NCI-H2171 (cell line): ENCODE measurements at places on chromosomes 3 and 15.
A peak's percentile ranks its signal among the peaks of the same experiment; 100 is the strongest.

DNA sequence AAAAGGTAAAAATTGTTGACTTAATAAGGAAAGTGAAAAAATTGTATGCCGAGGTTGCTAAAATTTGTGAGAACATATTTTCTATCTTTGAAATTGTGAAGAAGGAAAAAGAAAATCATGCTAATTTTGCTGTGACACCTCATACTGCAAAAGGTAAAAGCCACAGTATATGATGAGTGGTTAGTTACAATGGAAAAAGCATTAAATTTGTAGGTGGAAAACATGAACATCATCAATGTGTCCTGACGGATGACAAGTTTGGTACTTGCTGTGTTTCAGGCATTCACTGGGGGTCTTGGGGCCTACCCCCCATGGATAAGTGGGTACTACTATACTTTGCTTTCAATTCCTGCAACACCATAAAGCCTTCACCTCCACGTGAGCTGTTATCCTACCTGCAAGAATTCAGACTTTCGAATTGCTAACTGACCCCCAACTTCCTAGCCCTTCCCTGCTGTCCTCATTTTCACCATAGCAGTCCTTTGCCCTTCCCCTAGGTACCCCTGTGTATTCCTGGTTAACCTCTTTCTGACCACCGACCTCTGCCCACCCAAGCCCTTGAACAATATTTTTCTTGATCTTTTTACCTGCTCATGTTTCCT, 62.4 kb downstream of the RAB7A start:
- DNase-seq, result no peak

DNA sequence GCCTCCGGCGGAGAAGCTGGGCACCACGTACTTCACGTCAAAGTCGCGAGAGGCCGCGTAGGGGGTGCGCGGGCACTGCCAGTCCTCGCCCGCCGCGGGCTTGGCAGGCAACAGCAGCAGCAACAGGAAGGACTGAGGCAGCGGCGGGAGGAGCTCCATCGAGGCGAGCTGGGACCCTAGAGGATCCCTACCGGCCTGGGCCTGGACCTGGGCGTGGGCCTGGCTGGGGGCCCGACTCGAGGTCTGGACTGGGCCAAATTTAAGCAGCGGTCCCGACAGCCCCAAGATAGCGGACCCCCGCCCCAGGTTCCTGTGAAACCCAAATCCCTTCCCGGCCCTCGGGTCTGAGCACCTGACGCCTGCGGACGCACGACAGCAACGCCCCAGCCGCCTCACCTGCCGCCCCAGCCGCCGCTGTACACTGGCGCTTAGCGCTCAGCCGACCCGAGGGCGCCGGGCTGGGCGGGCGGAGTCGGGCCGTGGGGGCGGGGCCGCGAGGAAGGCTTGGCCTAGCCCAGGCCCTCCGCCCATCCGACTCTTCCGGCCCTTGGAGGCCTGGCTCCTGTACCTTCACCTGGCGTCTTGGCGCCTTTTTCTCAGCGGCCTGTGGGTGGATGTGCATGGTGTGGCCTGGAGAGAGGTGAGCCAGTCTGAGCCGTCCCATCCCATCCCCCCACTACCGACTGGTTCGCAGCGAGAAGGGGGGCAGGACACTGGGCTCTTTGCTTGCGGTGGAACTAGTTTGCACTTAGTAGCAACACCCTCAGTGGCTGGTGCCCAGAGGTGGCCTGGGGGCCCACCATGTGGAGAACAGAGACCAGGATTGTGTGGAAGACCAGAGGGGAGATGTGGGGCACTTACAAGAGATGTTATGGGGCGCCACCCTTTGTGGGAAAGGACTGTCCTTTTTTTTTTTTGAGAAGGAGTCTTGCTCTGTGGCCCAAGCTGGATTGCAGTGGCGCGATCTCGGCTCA, at the start of gene MST1R:
TSS of gene MST1R (minus strand) at position 423 of the 974 bp plus-strand sequence. CDS start at position 159, 264 bp downstream.
- DNase-seq, result no peak

- no peak for DNase-seq
Observed at GRCh38 chr3:133362539-133362938, 37.3 kb upstream of the BFSP2 start.

GRCh38 chr15:55106155-55106554, 90.6 kb downstream of the RSL24D1 start:
- no peak for DNase-seq

- DNase-seq, result no peak
Observed at GRCh38 chr3:60423556-60423955, 827.7 kb downstream of the FHIT start.

GRCh38 chr3:191301017-191301416, 28.2 kb upstream of the CCDC50 start:
- DNase-seq, result no peak

DNA sequence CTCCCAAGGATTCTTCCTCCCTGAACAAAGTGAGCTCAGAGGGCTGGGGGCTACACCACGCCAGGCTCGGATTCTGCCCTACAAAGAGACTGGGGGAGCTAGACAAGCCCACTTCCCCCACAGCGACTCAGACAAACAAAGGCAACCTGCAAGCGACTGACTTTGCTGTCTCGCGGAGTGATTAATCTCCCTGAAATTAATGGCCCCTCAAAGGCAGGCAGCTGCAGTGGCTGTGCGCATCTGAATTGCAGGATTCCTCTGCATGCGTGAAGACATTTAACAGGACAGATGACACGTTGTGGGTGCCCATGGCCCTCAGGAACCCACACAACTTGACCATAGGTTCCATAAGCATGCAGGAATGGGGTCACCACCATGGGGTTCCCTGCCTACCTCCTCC, 18.4 kb downstream of the CTXND1 start:
- no peak for DNase-seq

DNA sequence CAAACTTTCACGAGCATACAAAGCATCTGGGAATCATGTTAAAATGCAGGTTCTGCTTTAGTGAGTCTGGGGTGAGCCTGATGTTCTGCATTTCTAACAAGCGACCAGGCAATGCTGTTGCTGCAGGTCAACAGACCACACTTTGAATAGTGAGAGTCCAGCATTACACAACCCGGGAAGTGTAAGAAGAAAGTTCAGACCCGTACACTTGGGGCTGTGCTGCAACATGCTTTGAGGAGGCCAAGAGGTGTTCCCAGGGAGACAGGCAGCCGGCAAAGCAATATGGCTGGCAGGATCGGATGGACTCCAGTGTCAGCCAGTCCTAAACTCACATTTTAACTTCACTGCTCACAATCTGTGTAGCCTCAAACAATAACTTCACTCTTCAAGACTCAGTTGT, 134.2 kb downstream of the LIPC start:
- DNase-seq, result no peak

GRCh38 chr3:77025471-77025870, 14.4 kb upstream of the ROBO2 start:
- no peak for DNase-seq

DNA sequence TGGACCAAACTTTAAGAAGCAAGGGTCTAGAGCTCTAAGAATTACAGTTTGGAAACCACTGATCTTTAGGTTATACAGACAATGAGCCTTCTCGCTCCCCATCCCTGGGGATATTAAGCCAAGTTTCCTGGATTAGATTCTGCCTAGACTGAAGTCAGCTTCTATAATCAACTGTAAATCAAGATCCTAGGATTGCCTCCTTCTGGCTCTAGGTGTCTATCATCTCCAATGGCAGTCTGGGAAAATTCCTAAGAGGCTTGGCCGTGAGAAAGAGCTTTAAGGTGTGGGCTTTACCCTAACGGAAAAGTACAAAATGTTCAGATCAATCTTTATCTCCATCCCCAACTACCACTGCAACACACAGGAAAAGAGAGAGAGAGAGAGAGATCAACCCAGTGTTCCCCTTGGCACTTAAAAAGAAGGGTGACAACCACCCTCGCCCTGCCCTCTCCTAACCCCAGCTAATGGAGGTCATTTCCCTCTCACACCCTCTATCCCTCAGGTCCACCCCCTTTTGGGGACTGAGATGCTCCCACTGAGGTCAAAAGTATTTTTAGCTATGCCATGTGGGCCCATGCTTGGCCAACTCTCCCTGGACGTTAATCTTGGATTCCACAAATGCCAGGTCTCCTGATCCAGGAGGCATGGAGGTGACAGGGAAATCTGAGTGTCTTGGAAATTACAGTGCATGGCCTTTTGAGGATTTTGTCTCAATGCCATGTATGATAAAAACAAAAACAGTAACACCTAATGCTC, 202.8 kb upstream of the BCL6 start:
- DNase-seq, result no peak

- DNase-seq, result peak; percentile 4
Observed at GRCh38 chr3:81581966-81582599, 179.4 kb downstream of the GBE1 start.

DNA sequence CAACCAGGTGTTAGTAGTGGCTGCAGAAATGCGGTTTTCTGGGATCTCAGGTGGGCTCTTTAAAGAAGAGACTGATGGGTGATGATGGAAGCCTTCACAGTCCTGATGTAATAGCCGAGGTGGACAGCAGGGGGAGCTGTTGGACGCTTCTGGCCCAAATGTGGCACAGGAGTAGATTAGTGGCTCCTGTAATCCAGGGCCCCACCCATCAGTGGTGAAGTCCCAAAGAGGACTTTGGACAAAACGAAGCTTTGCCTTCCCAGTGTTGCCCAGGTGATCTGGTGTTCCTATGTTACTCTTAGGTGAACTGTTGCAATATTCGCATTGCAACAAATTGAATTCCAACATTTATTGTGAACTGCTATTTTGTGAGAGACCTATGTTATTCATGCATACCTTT, 31.8 kb upstream of the MYZAP start:
- no peak for DNase-seq

DNA sequence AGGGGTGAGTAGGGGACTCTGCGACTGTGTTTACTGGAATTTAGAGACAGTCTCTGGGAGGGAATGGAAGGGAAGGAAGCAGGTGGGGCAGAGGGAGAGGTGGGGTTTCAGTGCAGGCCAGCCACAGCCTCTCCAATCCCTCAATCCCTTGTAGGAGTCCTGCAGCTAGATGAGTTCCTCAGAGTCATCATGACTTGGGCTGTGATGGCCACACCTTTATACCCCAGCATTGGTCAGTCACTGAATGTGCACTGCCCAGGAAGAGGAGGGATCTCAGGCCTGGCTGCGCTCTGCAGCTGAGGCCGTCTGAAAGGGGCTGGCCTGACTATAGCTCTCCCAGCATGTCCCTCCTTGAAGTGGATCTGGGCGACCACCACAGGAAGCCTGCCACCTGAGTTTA, 67.3 kb upstream of the GLCE start:
- no peak for DNase-seq

GRCh38 chr3:78176869-78177268, 1137.0 kb downstream of the ROBO2 start:
- no peak for DNase-seq

DNA sequence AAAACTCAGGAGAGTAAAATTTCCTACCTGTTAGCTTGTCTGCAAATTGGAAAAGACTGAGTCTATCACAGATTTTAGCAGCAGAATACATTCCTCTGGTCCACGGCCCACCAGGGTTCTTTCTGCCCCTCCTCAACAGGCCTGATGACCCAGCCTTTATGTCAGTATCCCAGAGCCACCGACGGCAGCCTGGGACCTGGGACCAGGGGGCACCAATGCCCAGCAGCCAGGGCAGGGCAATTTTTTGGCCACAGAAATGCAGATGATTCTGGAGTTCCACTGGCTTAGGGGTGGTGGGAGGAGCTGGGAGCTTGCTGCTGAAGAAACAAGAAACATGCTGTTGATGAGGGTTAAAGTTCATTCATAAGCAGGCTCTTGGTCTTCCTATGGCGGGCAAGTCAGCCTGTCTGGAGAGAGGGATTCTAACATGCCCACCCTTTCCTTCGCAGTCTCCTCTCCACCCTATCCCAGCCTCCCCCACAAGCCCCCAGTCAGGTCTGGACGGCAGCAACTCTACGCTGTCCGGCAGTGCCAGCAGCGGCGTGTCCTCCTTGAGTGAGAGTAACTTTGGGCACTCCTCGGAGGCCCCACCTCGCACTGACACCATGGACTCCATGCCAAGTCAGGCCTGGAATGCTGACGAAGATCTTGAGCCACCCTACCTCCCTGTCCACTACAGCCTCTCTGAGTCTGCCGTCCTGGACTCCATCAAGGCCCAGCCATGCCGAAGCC, 4.3 kb upstream of the MANF start:
- DNase-seq, result no peak

DNA sequence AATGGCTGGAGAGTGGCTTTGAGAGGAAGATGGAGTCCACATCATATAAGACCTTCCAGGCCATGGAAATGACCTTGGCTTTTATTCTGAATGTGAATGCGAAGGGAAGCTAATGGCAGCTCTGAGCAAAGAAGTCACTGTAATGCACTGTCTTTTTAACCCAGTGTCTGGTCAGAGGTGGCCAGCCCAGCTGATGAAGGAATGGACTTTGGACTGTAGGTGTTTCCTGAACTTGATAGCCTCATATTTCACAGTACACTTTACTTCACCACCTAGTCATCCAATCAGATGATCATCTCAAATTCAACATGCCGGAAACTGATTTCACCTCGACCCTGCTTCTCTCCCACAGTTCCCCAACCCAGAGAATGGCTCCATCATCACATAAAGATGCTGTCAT, 33.4 kb downstream of the DCLK3 start:
- no peak for DNase-seq

GRCh38 chr15:62591842-62592838, 427.1 kb upstream of the C2CD4B start:
- DNase-seq, result no peak

DNA sequence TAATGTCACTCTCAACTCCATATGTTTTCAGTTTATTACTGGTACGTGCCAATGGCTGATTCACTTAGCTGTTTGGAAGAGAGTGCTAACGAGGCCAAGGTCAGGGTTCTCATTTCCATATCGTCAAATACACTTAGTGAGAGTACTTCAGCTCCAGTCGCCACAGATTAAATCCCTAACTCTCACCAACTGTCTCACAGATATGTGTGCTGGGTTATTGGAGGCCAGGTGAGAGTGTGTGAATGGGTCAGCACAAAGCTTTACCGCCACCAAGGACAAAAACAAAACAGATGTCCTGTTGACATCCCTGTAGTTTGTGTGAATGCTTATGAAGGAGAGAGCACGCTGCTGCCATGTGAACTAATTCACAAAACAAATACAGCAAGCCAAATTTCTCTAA, 133.5 kb upstream of the TBL1XR1 start:
- no peak for DNase-seq

- DNase-seq, result no peak
Observed at GRCh38 chr3:74426571-74426970, 187.9 kb downstream of the CNTN3 start.

DNA sequence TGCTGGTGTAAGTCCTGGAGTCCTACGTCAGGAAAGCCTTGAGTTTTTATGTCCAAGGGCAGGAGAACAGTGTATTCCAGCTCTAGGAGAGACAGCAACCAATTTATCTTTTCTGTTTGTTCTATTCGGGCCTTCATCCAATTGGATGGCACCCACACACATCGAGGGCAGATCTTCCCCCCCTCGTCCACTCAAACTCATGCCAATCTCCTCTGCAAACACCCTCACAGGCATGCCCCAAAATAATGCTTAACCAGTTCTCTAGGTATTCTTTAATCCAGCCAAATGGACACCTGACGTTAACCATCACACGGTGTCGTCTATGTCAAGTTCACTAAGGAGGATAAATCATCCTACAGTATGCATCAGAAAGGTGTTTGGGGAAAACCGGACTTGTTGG, 102.5 kb upstream of the TRPM1 start:
- DNase-seq, result no peak

GRCh38 chr3:37375184-37376127, 201.1 kb upstream of the LRRFIP2 start:
- DNase-seq, result no peak
